Stimulated activated CD4-positive, alpha-beta T cell treated with anti-CD3 and anti-CD28 coated beads, Interleukin-4, amount 100 ng/mL, for 24 hours (primary cell): ENCODE measurements at places on chromosomes 16 and 17.

DNA sequence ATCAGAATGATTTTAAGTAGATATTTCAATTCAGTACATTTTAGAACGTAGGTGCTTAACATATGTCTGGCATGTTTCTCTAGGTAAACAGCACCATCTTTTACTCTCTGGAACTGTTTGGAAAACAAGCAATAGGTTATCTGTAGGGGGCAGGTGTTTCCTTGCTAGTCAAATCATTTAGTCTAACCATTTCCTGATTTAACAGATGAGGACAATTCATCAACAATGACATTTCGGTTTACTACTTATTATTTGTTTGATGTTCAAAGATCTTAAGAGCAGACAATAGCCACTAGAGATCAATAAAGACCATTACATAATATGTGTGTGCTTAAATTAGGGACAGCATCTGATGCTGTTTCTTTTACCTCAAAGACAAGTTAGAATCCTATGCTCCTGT is 173.1 kb downstream of the CEP112 start:
- DNase-seq = no peak

- DNase-seq = peak; percentile 27
Measured at GRCh38 chr17:7354262-7354843, 603 bp upstream of the TMEM95 start.

GRCh38 chr16:88922114-88922825 is 54.7 kb downstream of the CBFA2T3 start:
- DNase-seq = no peak

DNA sequence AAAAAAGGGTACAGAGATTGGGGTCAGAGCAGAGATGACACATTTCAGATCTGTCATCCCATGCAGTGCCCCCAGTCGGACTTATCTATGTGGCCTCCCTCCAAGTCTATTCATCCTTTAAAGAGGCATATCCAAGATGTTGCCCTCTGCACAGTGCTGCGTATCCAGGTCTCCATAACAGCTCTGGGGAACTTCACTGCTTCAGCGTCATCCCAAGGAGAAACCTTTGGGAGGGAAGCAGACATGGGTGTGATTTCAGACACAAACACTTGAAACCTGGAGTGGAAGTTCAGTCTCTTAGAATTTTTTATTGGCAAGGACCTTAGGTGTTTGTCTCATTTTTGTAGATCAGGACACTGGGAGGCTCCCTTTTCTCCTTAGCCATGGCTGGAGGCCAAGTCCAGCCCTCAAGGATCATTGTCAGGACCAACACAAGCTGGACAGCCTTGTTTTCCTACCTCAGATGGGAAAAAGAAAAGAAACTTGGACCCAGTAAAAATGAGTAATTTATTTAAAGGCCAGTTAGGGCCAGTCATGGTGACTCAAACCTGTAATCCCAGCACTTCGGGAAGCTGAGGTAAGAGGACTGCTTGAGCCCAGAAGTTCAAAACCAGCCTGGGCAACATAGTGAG is 23.9 kb upstream of the NLK start:
- DNase-seq = no peak

- no peak for DNase-seq
Measured at GRCh38 chr16:10617662-10618420, 37.4 kb upstream of the EMP2 start.

- DNase-seq = no peak
Measured at GRCh38 chr17:17538417-17539391, 42.5 kb upstream of the RASD1 start.

DNA sequence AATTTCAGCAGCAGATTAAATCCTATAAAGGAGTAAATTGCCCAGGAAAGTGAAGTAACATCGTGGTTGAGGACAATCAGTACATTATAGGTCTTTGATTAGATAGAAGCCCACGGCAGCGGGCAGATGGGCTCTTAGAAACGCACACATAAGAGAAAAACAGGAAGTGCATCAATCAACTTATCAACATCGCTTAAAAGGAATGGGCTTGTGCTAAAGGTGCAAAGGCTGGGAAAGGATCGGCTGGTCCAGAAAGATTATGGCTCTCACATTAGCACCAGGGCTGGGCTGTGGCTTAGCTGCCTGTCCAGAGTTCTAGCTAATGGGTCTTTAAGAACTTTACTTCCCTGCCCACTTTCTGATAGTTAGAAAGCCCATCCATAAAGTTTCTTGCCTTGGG is 292.0 kb upstream of the TNRC6C start:
- DNase-seq = no peak

DNA sequence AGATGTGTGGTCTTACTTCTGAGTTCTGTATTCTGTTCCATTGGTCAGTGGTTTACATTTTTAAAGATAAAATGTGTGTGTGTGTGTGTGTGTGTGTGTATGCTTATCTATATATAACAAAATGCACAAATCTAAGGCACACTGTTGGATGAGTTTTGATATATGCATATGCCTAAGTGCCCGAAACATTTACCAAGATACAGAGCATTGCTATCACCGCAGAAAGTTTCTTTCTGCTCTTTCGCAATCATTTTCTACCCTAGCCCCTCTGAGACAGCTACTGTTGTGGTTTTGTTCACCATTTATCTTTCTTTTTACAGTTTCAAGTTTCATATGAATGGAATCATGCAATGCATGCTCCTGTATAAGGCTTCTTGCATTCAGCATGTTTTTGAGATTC is 97.0 kb downstream of the MRTFB start:
- DNase-seq = no peak

GRCh38 chr16:3157229-3158025 is 22.6 kb downstream of the ZNF213 start:
- peak; percentile 50 for DNase-seq
